Activated CD4-positive, alpha-beta T cell treated with anti-CD3 and anti-CD28 coated beads, Interleukin-2, amount 50 U/mL, for 1 hour (primary cell): ENCODE measurements at places on chromosomes 6 and 20.

- DNase-seq, result no peak
These were observed 127.9 kb downstream of the MBOAT1 start for GRCh38 chr6:20084411-20084810.

DNA sequence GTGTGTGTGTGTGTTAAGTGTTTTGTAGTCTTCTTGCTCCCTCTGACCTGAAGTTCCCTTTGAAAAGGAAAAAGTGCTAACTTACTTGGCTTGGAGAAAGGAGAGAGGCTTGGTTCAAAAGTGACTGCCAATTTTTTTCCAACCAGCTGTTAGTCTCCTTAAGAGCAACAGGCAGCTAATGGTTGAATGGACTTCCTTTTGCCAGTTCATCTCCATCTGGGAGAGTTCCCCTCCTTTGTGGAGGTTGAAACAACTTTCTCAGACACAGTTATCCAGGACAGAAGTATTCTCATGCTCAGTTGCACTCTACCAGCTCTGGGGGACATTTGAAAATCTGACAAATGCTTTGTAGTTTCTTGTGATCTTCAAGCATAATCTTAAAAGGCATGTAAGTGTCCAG, 4.5 kb downstream of the RIPOR2 start:
- DNase-seq, result no peak

DNA sequence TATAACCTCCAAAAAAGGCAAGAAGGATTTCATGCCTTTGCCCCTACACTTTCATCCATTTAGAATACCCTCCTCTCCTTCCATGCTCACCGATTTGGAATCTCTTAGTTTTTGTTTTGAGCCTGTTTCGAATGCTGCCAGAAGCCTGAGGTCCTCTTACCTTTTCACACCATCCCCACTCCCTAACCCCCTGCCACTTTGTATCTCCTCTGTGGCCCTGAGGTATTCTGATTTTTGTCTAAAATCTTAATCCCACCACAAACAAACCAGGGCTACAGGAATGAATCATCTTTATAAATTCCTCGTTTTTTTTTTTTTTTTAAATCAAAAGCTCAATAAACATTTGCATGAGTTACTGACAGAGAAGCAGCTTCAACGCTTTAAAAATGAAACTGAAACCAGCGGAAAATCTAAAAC, 1.6 kb upstream of the RPS12 start:
- DNase-seq, result no peak

- no peak for DNase-seq
These were observed 108.7 kb downstream of the ERMARD start for GRCh38 chr6:169859978-169860703.

- DNase-seq, result peak; percentile 49
These were observed 10.1 kb downstream of the ISM1 start for GRCh38 chr20:13231031-13231752.

- no peak for DNase-seq
These were observed 78.0 kb downstream of the RWDD2A start for GRCh38 chr6:83270971-83271719.

DNA sequence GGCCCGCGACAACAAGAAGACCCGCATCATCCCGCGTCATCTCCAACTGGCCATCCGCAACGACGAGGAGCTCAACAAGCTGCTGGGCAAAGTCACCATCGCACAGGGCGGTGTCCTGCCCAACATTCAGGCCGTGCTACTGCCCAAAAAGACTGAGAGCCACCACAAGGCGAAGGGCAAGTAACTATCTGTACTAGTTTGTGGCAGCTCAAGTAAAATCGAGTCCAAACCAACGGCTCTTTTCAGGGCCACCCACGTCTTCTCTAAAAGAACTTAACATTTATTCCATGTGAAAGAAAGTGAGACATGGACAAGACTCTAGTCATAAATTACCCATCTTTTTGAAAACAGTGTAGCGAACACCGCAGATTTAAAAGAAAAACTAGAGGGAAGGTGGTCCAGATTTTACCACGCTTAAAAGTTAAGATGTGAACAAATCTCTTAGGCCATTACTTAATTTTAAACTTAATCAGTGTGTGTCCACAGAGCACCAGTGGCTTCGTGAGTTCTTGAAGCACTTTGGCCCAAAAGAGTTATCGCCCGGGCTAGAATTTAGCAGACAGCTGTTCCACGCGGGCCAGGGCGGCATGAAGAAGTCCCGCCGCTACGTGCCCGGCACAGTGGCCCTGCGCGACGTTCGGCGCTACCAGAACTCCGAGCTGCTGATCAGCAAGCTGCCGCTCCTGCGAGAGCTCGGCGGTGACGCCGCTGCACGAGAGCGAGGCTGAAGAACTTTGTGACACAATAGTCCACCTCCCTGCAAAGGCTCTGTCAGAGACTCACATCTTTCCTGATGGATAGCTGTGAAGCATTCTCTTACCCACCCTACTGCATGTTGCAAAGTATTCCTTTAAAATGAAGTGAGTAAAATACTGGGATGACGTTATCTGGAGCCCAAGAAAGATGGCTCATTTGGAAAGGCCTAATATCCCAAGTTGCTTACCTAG, 113.9 kb upstream of the PRSS16 start:
- peak; percentile 69 for DNase-seq

DNA sequence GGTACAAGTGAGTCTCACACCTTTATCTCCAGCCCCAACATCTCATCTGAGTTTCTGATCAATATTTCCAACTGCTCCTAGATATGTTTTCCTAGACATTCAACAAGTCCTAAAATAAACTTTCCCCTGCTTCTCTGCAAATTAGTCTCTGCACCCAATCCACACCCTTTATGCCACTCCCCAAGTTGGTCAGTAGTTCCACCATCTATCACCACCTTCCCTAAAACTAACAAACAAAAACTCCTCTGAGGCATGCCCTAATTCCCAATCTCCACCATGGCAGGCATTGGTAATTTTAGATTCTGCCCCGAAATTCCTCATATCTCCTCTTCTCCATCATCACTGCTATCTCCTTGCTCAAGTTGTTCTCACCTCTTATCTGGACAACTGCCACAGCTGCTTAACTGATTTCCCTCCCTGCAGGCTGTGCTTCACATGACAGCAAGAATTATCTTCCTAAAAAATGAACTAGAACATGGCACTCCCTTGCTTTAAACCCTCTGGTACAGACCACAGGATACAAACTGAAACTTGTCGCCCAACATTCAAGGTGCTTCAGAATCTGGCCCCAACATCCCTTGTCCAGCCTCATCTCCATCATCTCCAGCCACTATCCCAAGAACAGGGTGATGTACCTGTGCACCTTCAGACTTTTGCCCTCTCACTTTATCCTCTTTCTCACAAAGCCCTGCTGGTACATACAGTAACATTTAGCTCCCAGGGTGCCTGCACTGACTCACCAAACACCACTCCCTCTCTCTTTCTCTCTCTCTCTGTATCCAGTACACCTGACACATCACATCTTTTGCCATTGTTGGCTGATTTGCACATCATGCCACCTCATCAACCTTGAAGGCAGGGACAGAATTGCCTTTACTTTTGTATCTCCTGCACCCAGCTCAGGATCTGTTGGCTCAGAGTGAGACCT, 55.5 kb downstream of the ZHX3 start:
- no peak for DNase-seq

- no peak for DNase-seq
These were observed 42.3 kb downstream of the TMC2 start for GRCh38 chr20:2578475-2579192.

- no peak for DNase-seq
These were observed 16.4 kb downstream of the GABRR1 start for GRCh38 chr6:89200706-89201215.

DNA sequence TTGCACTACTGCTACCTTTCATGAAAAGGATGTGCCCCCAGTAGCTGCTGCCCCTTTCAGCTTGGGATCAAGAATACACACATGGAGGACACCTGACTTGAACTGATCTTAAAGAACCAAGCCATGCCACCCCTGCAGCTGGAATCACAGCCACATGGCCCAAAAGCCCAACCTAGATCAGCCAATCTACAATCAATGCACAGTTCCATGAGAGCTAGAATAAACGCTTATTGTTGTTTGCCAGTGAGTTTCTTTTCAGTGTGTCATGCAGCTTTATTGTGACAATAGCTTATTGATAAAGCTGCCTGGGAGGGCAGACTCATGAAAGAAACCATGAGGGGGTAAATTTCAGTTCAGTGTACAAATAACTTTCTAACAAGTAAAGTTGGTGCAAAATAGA, 397.7 kb downstream of the PTPRT start:
- DNase-seq, result no peak

GRCh38 chr6:13811627-13812358, 2.6 kb downstream of the MCUR1 start:
- DNase-seq, result no peak

DNA sequence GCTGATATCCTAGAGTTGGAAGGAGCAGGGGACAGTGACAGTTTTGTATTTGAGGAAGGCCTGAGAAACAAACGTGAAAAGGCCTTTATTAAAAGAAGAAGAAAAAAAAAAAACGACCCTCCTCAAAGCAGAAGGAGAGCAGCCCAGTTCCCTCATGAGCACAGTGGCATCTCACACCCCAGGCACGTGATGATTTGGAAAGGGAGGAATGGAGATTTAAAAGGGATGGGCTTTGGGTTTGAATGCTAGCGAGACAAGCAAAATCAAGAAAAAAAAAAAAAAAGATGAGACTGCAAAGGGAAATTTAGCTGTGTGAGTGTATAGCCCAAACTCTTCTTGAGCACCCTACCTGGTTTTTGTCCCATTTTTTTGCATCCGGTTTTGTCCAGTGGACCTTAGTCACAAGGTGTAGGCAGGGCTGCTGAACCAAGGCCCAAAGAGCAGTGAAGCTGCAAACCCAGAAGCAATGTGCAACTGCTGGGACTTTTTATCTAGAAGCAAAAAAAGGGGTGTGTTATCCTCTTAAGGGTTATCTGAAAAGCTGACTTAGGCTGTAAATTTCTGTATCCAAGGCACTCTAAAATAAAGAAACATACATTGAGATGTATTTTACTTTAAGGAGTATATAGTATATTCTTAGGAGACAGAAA, 54.5 kb upstream of the RREB1 start:
- no peak for DNase-seq

- no peak for DNase-seq
These were observed 88.4 kb upstream of the CEP85L start for GRCh38 chr6:118739696-118740353.

GRCh38 chr6:166569206-166569605, 17.3 kb downstream of the RAMACL start:
- DNase-seq, result no peak

DNA sequence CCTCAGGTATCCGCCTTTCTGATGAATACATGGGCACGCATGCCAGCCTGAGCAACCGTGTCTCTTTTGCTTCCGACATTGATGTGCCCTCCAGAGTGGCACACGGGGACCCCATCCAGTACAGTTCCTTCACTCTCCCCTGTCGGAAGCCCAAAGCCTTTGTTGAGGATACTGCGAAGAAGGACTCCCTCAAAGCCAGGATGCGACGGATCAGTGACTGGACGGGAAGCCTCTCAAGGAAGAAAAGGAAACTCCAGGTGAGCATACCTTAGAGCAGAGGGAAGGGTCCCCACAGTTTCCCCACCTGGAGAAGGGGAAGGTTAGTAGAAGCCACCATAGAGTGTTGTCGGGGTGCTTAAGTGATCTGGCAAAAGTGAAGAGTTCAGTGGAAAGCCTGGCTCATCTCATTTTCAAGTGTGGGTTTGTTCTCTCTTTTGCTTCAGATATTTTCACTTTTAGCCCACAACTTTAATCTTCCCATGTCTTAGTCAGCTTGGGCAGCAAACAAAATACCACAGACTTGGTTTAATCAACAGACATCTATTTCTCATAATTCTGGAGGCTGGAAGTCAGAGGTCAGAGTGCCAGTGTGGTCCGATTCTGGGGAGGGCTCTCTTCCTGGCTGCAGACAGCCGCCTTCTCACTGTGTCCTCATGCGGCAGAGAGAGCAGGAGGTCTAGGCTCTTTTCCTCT, 133.5 kb upstream of the CLDN20 start:
- no peak for DNase-seq

GRCh38 chr6:106097411-106098231, 11.5 kb downstream of the PRDM1 start:
- peak; percentile 29 for DNase-seq
